ENCODE measurements at places on chromosomes 2 and 18.

- peak; percentile 89 for ATAC-seq
These were observed 14.2 kb downstream of the SIGLEC15 start for GRCh38 chr18:45839414-45840395.

- ATAC-seq: no peak
These were observed 58.6 kb upstream of the BCL11A start for GRCh38 chr2:60612033-60612432.

GRCh38 chr2:186540941-186541340, 48.9 kb upstream of the ITGAV start:
- peak; percentile 33 for ATAC-seq

DNA sequence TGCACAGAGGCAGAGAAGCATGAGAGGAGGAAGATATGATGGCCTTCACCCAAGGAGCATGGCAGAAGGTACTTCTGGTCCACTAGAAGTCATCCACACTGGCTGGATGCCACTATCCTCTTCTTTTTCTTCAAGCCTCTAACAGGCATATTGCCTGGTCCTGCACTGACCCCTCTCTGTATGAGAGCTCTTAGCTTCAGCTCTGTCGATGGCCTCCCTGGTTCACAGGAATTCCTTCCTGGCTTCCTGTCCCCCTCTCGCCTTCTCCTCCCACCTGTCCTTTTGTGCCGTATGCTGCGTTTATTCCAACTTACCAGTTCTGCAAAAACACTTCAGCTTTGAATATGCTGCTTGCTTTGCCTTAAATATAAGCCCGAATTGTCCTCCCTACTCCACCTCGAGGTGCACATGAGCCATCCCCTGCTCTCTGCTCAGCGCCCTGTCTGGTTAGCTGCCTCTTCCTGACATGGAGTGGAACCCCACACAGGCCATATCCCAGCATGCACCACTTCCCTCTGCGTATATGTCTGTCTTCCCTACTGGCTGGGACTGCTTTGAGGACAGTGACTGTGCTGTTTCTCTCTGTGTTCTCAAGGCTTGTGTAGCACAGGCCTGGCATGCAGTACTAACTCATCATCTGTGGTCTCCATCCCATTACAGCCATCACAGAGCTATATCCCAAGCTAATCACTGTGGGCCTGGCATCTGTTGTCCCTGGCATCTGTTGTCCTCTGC, 474.9 kb downstream of the EIPR1 start:
- no peak for ATAC-seq

DNA sequence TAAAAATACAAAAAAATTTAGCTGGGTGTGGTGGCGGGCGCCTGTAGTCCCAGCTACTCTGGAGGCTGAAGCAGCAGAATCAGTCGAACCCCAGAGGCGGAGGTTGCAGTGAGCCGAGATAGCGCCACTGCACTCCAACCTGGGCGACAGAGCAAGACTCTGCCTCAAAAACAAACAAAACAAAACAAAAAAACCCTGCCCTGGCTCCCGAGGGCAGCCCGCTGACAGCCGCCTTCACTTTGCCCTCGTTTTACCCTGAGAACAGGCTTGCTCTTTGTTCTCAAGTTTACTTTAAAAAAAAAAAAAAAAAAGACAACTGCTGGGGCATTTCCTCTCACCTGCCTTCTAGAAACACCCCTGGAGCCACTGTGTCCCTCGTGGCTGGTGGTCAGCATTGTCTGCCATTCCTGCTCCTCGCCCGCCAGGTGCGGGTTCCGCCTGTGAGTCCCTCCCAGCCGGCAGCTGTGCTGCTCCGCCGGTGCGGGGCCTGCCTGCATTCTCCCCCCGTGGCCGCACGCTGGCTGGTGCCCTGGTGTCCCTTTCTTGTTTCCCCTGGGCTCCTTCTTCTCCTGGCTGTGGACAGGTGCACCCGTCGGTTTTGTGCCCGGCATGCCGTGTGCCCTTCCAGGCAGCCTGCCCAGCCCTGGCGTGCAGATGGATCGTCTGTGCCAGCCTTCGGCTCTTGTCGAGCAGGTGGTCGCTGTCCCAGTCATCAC, 105.7 kb downstream of the USP40 start:
- ATAC-seq: no peak

GRCh38 chr2:219722276-219722879, 94.9 kb downstream of the SLC4A3 start:
- no peak for ATAC-seq

GRCh38 chr18:69655816-69656215, 255.1 kb downstream of the DOK6 start:
- ATAC-seq: no peak

- 0 out of 3 replicates have a peak, but pooled peaks have one; percentile 33 for ATAC-seq
These were observed 14.4 kb downstream of the COPS9 start for GRCh38 chr2:240121675-240122074.

DNA sequence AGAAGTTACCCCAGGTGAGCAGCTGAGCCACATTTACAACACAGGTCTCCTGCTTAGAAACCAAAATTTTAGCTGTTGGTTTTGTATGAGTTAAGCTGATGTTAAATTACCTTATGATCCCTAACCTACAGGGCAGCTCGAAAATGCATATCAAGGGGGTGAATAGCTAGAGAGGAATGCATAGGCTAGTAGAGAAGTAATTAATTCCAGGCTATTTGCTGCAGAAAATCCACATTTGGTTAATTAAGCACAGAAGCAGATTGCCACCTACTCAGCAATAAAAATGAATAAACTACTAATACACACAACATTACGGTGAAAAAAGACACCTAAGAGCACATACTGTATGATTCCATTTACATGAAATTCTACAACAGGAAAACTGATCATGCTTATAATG, 91.4 kb downstream of the OSBPL1A start:
- 0 out of 3 replicates have a peak, but pooled peaks have one; percentile 35 for ATAC-seq

DNA sequence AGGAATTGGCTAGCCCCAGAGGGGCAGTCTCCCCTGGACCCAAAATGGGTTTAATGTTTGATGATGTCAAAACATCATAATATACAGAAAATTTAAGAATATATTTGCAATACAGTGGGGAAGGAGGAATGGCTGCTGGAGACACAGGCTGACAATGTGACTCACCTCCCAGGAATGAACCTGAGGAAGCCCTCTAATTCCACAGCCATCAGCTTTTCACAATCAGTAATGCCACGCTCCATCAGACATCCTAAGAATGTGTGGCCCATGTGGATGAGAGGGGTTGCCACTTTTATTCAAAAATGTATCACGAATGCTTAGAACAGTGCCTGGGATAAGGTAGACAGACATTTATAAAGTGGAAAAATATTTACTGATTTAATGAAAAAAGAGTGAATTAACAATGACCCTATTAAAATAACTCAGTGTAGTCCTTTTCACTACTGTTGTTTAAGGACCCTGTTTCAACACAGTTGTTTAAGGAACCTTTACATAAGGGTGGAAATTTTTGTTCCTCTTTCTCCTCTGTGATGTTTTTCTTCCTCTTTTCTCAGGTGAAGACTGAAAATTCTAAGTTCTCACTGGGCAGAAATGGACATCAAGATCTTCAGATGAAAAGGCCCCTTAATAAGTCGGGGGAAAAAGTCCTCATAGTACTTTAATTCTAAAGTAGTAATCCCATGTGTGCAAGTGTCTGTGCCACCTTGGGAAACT, 17.5 kb upstream of the TMEM163 start:
- no peak for ATAC-seq

- ATAC-seq: no peak
These were observed 27.0 kb upstream of the TWIST2 start for GRCh38 chr2:238820916-238821315.

DNA sequence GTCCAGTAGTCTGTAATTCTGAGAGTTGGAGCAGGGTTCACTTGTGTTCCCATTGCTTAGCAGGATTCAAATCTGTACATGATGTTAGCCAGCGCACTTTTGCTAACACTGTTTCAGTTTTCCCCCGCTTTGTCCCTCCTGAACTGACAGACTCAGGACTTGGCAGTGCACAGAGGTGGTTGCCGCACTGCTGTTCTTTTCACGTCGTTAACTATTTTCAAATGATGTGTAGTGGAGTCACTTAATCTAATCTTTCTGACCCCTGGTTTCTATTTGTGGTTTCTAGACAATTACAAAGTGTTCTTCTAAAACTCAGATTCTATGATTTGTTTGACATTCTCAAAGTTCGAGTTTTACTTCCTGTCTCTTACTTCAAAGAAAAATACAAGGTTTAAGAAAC, 234.5 kb downstream of the RBM43 start:
- no peak for ATAC-seq

- ATAC-seq: no peak
These were observed 184.1 kb upstream of the GLI2 start for GRCh38 chr2:120551522-120551921.

DNA sequence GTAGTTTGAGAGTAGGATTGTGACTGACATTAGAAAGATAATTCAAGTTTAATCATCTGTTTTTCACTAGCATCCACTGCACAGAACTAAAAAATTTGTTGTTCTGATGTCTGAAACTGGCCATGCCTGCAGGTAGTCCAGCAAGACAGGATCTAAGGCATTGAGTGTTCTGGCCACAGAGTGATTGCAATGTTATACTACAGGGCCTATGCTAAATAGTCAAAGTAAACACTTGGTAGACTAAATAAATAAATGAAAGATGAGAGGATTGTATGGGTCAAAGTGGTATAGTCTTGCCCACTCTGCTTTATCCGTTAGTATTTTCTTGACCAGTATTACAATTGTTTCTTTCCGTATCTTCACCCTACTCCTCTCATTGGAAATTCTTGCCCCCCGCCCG, 27.6 kb upstream of the FANCL start:
- no peak for ATAC-seq

DNA sequence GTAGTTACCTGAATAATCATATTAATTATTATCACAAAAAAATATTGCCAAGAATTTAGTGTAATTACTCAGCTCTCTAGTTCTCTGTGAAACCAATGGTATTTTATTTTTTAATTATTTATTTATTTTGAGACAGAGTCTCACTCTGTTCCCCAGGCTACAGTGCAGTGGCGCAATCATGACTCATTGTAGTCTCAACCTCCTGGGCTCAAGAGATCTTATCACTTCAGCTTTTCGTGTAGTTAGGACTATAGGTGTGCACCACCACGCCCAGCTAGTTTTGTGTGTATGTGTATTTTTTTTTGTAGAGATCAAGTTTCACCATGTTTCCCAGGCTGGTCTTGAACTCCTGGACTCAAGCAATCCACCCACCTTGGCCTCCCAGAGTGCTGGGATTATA, 440.4 kb upstream of the CDH20 start:
- no peak for ATAC-seq

- ATAC-seq: no peak
These were observed 12.6 kb upstream of the L3MBTL4 start for GRCh38 chr18:6427286-6427685.

- peak; percentile 41 for ATAC-seq
These were observed 95.8 kb upstream of the CAVIN2 start for GRCh38 chr2:191942739-191943103.

GRCh38 chr2:120204022-120204405, 19.2 kb downstream of the TMEM185B start:
- ATAC-seq: peak; percentile 26

DNA sequence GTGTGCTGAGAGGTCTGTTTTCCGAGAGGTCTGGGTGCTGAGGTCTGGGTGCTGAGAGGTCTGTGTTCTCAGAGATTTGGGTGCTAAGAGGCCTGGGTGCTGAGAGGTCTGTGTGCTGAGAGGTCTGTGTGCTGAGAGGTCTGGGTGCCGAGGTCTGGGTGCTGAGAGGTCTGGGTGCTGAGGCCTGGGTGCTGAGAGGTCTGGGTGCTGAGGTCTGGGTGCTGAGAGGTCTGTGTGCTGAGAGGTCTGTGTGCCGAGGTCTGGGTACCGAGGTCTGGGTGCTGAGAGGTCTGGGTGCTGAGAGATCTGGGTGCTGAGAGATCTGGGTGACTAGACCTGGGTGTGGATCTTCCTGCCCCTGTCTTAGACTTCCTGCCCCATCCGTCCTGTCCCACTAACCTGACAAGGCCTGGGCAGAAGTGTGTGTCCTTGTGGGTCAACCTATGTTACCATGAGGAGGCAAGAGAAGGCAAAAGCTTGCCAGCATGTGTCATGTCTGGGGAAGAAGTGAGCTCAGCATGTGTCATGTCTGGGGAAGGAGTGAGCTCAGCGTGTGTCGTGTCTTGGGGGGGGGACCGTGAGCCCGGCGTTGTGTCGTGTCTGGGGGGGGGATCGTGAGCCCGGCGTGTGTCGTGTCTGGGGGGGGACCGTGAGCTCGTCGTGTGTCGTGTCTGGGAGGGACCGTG, 69.3 kb downstream of the KCNG2 start:
- no peak for ATAC-seq

- ATAC-seq: no peak
These were observed 100.6 kb upstream of the FN1 start for GRCh38 chr2:215536510-215536909.

- ATAC-seq: peak; percentile 95
These were observed 30.2 kb downstream of the PRKCE start for GRCh38 chr2:45681675-45682074.

DNA sequence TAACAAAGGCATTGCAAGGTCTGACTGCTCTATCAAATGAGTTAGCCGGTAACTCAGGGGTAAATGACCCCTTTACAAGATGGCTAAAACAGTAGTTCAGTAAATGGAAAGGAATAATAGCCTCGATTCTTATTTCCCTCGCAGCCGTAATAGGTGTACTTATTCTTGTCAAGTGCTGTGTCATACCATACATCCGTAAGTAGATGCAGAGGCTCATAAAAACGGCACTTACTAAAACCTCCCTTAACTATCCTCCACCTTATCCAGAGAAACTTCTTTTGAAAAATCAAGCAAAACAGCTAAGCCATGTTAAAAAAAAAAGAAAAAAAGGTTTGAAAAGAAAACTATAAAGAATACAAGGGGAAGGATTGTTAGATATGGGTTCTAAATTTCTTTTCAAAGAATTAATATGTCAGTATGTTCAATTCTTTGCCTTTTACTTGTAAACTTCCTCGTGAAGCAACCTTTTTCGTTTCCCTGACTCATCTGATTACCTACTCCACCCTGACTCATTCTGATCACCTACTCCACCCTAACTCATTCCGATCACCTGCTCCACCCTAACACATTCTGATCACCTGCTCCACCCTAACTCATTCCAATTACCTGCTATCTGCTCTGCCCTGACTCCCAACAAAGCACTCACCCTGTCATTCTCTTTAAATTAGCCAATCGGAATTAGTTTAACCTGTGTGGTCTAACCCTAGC, 127.5 kb downstream of the SPAG16 start:
- ATAC-seq: no peak

DNA sequence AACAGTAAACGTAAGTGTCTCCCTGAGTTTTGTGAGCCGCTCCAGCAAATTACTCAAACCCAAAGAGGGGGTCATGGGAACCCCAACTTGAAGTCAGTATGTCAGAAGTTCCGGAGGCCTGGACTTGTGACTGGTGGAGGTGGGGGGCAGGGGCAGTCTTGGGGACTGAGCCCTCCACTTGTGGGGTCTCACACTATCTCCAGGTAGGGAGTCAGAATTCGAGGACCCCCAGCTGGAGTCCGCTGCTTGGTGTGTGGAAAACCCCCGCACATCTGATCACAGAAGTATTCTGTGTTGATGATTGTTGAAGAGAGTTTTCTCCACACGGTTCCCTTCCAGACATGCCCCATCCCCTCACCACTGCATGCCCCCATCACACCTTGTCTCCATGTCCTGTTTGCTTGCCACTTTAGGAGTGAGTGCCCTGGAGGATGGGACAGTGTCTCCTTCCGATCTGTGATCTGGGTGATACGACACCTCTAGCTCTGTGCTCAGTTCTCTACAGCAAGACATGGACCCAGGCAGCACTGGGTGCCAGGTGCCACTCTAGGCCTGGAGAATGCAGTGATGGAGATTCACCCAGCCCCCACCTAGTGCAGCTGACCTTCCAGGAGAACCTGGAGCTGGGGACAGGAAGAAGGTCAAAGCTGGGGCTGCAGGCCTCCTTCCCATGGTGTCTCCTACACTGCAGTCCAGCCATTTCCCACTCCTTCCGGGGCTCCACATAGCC, 85.6 kb downstream of the TFCP2L1 start:
- ATAC-seq: no peak
